ENCODE measurements at places on chromosomes 12 and 14.

- peak; percentile 49 for DNase-seq
Observed at GRCh38 chr14:94129758-94130414, 482 bp upstream of the IFI27L2 start.

DNA sequence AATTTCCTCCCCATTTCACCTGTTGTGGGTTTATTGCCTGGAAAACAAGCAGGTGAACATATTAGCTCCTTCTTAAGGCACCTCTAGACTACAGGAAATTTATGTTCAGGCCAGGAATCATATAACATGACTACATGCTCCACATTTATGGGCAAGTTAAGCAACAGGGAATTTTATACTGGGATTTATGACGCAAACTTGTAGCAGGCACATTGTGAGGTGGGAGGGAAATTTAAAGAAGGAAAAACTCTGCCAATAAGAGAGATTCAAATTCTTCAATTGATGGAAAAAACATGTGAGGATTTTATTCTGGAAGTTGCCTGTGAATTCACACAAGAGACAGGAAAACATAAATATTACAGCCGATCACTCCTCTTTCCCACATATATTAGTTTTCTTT is 93.9 kb downstream of the TBC1D30 start:
- no peak for DNase-seq

DNA sequence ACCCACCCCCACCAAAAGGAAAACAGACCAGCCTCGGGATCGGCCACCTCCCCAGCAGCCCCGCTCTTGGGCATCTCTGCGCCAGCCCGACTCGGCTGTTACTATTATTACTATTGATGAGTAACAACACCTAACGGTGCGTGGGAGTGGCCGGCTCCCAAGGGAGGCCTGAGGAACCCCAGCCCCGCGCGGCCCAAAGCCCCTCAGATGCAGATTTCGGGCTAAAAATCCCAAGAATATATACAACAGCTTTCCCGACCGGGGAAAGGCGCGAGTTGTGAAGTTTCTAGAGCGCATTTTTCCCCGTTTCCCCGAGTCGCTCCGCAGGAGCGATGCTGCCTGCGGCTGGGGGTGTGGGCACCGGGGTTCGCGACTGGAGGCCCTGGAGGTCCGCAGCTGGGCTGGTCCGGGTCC is 565 bp downstream of the NT5DC3 start:
- DNase-seq: no peak

- DNase-seq: peak; percentile 41
Observed at GRCh38 chr12:38138225-38139221, 178.1 kb upstream of the ALG10B start.

- no peak for DNase-seq
Observed at GRCh38 chr12:6180268-6181051, 19.7 kb upstream of the CD9 start.

GRCh38 chr14:53022593-53022992 is 71.7 kb upstream of the FERMT2 start:
- DNase-seq: peak; percentile 44

GRCh38 chr12:110080410-110080809 is 32.1 kb upstream of the C12orf76 start:
- DNase-seq: no peak

- no peak for DNase-seq
Observed at GRCh38 chr12:113246478-113247122, 25.3 kb downstream of the TPCN1 start.

DNA sequence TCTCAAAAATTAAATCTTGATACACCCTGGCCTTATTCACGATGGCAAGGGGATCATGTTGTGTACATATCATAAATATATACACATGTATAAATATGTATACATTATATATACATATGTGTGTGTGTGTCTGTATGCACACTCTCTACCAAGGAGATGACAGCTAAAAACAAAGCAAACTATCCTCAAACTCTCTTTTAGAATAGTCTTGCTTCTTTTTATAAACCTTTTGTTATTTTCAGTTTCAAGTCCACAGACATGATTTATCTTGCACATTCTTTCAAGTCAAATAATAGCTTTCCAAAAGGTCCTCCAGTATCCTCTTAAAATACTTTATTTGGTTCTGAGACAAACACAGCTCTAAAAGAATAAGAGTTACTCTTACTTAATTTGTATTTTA is 8.4 kb downstream of the ANO6 start:
- no peak for DNase-seq

DNA sequence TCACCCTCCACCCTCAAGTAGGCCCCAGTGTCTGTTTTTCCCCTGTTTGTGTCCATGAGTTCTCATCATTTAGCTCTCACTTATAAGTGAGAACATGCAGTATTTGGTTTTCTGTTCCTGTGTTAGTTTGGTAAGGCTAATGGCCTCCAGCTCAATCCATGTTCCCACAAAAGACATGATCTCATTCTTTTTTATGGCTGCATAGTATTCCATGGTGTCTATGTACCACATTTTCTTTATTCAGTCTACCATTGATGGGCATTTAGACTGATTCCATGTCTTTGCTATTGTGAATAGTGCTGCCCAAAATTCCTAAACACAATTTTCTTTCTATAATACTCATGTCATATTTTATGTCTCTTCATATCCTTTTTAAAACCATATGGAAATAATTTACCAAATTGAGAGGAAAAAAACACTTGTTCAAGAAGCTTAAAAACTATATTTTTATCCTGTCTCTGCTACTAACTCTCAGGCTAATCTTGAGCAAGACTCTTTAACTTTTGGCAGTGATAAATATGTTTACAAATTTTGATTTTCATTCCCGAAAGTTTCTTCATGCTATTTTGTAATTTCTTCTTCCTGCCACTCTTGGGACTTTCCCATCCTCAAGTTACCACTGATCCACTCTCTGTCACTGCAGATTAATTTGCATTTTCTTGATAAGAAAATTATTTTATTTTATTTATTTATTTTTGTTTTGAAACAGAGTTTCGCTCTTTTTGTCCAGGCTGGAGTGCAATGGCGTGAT is 28.0 kb upstream of the OSBPL8 start:
- no peak for DNase-seq

GRCh38 chr14:24377126-24377525 is 9.1 kb downstream of the NFATC4 start:
- DNase-seq: no peak

GRCh38 chr12:41656454-41656853 is 468.3 kb downstream of the PDZRN4 start:
- DNase-seq: no peak

DNA sequence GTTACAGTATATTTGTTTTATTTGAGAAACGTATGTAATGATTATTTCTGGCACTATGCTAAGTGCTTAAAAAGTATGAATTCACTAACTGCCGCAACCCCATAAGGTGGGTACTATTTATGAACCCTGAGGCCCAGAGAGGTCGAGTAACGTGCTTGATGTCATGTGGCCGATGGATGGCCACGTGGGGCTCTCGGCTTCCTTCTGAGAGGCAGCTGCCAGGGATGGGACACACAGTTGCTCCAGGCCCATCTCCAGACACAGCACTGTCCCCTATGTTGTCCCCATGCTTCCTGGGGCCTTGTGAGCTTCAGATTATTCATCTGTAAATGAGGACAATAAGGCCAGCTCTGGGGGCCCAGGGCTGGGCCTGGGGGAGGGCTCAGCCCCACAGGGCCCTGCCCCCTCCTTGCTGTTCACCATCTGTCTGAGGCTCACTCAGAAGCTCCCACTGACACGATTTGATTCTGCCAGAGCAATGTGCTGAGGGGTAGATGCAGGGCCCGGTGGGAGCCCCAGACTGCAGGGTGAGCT is 115.0 kb downstream of the CALM1 start:
- no peak for DNase-seq

- no peak for DNase-seq
Observed at GRCh38 chr14:102626530-102626929, 34.1 kb downstream of the RCOR1 start.

DNA sequence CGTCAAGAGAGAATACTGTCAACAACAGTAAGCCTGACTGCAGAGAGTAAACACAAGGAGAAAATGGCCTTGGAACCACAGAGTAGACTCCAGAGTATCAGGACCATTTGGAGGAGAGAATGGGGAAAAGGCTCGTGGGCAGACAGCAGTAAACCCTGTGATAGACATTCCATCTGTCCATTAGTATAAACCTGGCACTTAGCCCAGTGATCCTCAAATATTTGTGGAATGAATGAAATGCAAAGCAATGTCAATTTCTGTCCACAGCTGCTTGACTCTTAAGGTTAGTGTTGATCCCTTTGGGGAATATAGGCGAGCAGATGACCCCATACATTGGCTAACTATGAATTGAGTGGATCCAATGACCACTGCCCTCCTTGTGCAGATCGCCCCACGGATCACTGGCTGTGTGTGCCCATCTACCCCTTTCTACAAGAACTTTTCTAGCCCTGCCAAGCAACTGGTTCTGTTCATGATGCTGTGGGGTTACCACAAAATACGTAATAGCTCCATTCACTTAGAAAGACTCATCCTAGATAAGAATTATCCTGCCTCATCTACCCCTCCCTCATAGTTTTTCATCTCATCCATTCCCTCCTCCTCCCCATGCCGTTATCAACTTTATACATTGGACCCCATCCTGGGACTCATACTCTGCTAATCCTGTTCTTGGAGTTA is 846.8 kb downstream of the NRXN3 start:
- DNase-seq: peak; percentile 95

GRCh38 chr14:104087981-104088850 is 2.7 kb downstream of the ASPG start:
- no peak for DNase-seq

GRCh38 chr12:48728807-48729206 is 12.3 kb upstream of the CCNT1 start:
- no peak for DNase-seq

GRCh38 chr14:56342494-56342942 is 224.3 kb downstream of the PELI2 start:
- peak; percentile 65 for DNase-seq

- no peak for DNase-seq
Observed at GRCh38 chr12:62370189-62370588, 96.4 kb upstream of the MON2 start.

GRCh38 chr14:71583705-71584104 is 348.5 kb upstream of the RGS6 start:
- DNase-seq: no peak

DNA sequence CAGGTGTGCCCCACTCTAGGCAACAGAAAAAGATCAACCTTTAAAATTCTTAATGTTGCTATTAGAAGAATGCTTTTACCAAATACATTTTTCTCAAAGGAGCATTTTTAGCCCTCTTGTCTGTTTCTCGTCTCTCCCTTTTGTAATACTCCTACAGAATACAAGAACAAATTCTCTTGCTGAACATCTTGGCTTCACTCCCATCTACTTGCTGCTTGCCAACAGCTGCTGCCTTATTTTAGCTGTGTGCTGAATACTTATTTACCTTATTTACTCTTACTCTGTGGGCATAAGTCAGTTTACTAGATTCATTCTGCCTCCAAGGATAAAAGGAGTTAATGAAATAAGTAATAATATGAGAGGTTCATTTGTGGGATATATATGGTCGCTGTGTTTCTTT is 70.8 kb downstream of the POLR3B start:
- no peak for DNase-seq

DNA sequence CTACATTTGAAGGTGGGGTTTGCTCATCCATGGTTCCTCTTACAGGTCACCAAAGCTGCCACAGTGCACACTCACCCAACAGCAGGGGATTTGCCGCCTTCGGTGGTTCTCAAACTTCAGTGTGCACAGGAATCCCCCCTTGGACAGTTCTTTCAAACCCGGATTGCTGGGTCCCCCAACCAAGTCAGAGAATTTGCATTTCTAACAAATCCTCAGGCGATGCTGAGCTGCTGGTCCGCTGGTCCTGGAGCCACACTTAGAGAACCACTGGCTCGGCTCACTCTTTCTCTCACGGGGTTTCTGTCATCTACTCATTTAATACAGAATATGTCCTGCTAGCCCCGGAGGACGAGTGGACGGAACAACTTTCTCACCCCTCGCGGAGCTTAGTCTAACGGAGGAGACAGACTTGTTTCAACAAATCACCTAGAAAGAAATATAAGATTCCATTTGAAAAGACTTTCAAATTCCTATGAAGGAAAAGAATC is 24.1 kb upstream of the ZFP36L1 start:
- no peak for DNase-seq

DNA sequence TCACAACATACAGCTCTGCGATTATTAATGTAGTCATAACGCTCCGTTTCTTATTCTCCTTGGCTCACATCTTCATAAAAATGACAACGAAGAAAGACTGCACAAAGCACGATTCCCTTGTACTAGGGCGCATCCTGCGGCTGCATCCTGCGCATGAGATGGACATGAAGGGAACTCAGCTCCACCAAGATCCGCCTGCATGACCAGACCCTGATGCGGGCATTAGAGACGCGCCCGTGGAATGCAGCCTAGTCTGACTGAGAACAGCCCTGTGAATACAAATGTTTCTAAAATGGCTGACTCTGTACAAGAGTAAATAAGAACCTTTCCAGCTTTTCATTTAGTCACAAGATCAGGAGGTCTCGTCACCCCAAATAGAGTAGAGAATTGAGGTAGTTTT is 422.2 kb downstream of the NOVA1 start:
- DNase-seq: no peak

- DNase-seq: peak; percentile 21
Observed at GRCh38 chr14:81313775-81314429, 86.2 kb downstream of the STON2 start.

DNA sequence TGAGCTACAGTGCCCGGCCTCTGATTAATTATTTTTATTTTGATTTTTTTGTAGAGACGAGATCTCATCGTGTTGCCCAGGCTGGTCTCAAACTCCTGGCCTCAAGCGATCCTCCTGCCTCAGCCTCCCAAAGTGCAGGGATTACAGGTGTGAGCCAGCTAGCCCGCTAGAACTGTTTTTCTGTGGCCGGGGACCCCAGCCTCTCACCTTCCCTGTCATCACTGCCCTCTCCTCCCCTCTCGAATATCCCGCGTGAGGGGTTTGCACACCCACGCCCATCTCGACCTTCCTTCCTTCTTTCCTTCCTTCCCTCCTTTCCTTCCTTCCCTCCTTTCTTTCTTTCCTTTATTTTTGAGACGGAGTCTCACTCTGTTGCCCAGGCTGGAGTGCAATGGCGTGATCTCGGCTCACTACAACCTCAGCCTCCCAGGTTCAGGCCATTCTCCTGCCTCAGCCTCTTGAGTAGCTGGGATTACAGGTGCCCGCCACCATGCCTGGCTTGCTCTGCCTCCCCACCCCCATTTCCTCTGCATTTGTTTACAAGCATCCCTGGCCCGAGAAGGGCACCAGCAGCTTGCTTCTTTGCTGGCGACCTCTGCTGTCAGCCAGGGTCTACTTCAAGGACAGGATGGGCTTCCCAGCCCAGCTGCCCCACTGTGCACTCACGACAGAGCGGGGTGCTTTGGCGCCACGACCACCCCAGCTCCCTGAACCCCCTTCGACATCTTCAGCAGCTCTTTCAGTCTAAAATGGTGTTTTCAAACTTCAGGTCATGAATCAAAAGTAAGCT is 4.3 kb upstream of the TRAF3 start:
- no peak for DNase-seq

DNA sequence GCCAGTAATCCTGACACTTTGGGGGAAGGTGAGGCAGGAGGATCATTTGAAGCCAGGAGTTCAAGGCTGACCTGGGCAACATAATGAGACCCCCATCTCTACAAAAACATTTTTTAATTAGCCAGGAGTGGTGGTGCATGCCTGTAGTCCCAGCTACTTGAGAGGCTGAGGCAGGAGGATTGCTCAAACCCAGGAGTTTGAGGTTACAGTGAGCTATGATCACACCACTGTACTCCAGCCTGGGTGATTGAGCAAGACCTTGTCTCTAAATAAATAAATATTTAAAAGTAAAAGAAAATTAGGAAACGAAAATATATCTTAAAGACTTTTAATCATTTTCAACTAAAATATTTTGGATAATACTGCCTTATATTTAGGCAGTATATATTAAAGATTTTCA is 25.9 kb downstream of the CKB start:
- DNase-seq: no peak

Measured in fibroblast of skin of abdomen (primary cell).